ENCODE measurements at places on chromosomes 11 and 22.

DNA sequence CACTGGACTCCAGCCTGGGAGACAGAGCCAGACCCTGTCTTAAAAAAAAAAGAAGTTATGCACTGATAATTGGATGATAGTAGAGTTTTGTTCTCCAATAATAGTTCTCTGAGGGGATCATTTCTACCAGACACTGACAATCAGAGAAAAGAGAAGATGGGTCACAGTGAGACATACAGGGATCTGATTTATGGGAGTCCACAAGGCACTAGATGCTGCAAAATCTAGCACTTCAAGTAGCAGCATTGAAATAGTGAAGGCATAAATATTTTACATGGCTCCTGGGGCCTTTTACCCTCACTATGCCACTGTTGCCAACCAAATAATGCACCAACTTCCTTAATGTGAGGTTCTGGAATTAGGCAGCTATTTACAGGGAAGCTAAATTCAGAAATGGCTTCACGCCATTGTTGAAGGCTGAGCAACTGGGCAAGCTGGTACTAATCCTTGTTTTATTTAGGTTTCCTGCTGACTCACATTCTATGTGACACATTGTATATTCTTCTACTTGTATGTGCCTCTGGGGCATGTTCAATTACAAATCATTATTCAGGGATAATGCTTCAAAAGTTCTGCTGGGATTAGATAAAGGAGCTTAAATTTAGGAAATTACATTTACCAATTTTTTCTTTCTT, 38.2 kb upstream of the ABTB2 start:
- no peak for DNase-seq

DNA sequence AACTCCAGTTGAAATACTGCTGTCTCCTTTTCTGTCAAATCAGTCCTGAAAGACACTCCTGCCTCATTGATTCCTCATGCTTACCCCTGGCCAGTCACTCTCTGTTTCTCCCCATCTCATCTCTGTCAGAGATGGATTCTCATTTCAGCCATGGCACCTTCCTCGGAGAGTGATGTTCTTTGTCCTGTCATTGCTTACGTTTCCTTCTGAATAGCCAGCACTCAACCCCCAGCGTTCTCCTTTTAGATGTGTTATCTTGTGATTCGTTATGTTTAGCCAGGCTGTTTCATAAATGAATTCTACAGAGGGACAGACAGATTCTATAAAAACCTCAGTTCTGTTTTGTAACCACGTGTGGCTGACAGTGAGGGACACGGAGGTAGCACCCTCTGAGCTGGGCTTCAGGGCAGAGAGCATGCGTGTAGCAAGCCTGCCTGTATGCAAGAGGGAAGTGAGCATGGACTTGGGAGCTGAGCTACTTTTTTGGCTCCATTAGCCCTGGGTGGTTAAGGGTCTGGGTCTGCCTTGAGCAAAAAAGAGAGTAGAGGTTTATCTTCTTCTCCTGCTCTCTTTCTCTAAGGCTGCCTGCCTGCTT, 354.6 kb downstream of the DDX10 start:
- DNase-seq = no peak

GRCh38 chr11:67640758-67641337, 1.3 kb upstream of the TBX10 start:
- DNase-seq = no peak

DNA sequence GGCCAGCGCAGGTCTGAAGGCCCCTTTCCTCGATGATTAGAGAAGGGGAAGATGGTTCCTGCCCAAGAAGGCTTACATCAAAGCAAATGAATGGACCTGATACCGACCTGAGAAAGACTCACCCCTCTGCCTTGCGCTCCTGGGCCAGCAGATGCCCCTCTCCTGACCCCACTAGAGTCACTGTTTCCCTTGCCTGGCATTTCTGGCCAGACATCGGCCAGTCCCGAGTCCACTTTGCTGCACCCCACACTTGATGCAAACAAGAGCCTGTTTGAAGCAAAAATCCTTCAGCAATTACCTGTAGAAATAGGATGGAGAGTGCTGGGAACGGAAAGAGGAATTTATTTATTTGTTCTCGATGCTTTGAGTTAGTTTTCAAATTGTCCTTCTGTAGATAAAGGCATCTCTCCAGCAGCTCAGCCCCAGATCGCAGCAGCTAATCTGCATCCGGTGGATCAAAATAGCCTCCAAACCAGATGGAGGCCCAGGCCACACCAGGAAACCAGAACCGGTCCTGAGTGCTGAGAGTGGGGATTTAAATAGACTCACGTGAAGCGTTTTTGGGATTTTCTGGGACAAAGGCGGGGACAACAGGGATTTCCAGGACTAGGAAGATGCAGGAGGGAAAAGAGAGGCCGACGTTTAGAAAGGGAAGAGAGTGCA, 148.6 kb downstream of the TRIM29 start:
- no peak for DNase-seq

DNA sequence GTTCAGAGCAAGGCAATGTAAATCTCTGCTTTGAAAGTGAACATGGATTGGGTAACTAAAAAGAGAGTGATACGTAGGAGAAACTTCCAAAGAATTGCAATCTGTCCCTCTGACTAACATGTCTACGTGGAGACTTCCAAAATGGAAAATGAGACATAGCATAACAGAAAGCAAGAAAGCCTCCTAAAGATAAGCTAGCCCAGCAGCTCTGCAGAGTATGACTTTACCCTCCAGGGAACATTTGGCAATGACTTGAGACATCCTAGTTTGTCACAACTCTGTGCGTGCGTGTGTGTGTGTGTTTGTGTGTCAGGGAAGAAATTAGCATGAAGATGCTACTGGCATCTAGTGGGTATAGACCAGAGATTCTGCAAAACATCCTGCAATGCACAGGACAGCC, 817.4 kb downstream of the NTM start:
- DNase-seq = no peak

GRCh38 chr22:29012101-29012433, 49.6 kb downstream of the C22orf31 start:
- DNase-seq = no peak

- no peak for DNase-seq
Measured at GRCh38 chr22:36480941-36481392, 473 bp downstream of the TXN2 start.

GRCh38 chr22:50269573-50269969, 609 bp downstream of the MAPK11 start:
- no peak for DNase-seq

- no peak for DNase-seq
Measured at GRCh38 chr22:19577422-19577966, 53.3 kb upstream of the CLDN5 start.

- DNase-seq = no peak
Measured at GRCh38 chr11:114026355-114026754, 33.2 kb upstream of the ZBTB16 start.

GRCh38 chr11:122692444-122692843, 36.9 kb downstream of the UBASH3B start:
- no peak for DNase-seq

- no peak for DNase-seq
Measured at GRCh38 chr11:69791276-69792180, 16.4 kb upstream of the FGF4 start.

GRCh38 chr22:48807155-48807554, 1020.5 kb downstream of the BRD1 start:
- DNase-seq = no peak

- DNase-seq = peak; percentile 17
Measured at GRCh38 chr22:46297151-46297812, 612 bp downstream of the GTSE1 start.

DNA sequence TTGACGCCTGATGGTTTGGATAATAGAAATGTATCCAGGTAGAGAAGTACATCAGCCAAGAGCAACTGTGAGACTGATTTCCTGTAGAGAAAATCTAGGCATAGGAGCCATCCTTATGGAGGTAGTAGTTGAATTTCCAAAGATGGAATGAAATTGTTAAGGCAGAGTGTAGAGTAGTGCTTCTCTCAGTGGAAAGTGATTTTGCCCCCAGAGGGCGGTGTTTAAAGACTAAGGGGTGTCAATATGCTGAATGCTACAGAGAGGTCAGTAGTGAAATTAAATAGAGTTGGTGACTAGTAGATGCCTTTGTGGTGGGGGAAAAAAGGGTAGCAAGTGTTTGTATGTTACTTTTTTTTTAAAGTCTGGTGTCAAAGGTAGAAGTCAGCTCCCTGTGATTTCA, 54.5 kb downstream of the TRIM44 start:
- DNase-seq = no peak

- no peak for DNase-seq
Measured at GRCh38 chr11:77206264-77207018, 78.4 kb downstream of the MYO7A start.

DNA sequence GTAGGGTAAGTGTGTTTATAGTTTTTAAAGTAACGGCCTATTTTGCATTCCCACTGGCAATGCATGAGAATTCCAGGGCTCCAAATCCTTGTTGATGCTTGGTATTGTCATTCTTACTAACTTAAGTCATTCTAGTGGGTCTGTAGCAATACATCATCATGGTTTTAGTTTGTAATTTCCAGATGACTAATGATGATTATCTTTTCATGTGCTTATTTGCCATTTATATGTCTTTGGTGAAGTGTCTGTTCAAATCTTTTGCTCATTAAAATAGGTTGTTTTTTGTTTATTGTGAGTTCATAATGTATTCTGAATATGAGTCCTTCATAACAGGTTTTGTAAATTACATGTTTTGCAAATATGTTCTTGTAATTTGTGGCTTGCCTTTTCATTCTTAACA, 31.2 kb downstream of the MTMR3 start:
- peak; percentile 87 for DNase-seq

- no peak for DNase-seq
Measured at GRCh38 chr22:47034905-47035419, 272.5 kb downstream of the TBC1D22A start.

GRCh38 chr11:114892381-114893197, 214.3 kb downstream of the NXPE2 start:
- peak; percentile 2 for DNase-seq

DNA sequence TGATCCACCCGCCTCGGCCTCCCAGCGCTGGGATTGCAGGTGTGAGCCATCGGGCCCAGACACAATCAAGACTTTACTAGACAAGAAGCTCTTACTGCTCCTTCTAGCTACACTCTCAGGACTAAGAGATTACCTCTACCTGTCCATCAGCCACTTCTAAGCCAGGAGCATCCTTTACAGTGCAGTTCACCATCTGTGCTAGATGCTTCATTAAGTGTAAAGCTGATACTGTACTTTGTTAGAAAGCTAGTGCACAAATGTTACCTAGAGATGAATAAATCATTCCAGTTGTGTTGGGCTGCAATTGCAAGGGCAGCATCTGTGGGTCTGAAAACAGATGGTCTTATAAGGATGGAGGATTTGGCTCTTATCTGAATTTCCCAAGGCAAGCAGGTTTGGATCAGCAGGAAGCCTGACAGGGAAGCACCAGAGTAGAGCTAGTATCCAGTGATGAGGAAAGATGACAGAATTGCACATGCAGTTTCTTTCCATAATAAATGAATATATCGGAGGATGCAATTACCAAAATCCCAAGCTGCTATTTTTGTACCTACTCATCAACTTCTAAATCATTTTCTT, 58.3 kb downstream of the FAM168A start:
- no peak for DNase-seq

DNA sequence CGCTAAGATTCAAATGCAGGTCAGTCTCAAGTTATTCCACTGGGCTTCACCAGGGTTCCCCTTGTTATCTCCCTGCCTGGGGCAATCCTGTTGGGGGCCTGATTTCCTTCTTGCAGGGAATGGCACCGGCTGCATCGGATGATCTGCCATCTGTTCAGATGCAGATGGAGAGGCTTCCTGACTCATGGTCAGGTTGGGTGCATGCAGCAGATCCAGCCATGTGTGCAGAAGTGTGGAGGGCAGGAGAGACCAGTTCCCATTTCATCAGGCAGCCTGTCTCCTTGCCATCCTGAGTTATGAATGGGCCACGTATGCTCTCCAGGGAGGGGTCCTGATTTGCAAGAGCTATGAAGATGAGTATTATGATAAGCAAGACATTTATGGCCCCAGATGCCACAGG, 161.2 kb upstream of the PLET1 start:
- DNase-seq = no peak

DNA sequence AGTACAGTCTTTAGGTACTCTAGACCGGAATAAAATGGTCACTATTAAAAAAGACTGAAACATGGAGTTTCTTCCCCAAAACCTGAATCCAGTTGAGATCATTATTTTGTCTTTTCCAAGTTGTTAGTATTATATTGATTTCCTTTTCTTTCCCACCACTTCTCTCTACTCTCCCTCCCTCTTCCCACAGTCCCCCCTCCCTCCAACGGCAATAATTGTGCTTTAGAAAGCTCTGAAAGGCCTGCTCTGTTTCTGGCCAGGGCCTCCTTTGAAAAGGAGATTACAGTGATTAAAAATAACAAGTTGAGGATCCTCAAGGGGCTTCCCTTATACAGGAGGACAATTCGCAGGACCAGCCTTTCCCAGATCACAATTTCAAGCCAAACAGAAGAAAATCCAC, 3.5 kb downstream of the SPON1 start:
- no peak for DNase-seq

- DNase-seq = no peak
Measured at GRCh38 chr11:122723106-122723505, 67.6 kb downstream of the UBASH3B start.

DNA sequence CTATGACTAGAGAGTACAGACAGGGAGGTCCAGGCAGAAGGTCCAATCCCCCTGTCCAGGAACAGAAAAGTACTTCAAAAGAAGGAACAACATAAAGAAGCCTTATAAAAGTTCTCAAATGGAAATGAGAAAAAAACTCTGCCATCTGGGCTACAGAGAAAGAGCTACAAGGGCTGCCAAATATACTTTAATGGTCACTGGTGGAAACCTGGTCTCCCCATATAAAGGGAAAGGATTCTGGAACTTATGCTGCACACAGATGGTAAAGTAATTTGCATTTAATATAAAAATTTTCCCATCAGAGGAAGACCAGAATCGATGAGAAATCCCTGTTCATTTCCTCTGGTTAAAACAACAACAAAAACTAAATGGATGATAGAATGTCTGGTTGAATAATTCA, 119.4 kb upstream of the MTMR2 start:
- no peak for DNase-seq

DNA sequence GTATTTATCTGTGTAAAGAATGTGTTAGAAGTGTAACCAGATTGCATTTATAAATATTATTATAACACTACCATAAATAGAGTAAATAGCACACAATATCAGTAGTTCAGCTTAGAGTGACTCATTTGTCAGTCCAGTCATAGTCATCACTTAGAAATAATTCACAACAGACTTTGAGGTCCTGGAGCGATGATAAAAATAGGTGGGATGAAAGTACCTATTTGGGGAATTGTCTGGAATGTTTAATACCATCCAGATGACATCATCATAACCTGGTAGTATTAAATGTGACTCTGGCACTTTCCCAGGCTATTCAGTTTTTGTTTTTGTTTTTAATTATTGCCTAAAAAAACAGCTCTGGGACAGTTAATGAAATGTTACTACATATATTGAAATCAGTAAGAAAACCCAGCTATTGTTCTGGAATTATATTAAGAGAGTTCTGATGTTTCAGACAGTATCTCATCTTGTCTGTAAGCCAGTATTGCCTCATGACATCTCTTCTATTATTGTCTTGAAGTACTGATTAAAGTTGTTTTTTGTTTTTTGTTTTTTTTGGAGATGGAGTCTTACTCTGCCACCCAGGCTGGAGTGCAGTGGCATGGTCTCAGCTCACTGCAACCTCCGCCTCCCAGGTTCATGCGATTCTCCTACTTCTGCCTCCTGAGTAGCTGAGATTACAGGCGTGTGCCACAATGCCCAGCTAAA, 74.8 kb downstream of the SIK2 start:
- DNase-seq = no peak

GRCh38 chr11:66851239-66851596, 5.6 kb upstream of the LRFN4 start:
- DNase-seq = no peak

GRCh38 chr11:95531116-95531515, 258.5 kb downstream of the FAM76B start:
- DNase-seq = peak; percentile 51

Measured in suppressor macrophage treated with lipopolysaccharide for 1 hour (primary cell).